HepG2 (cell line): ENCODE measurements at places on chromosomes 7 and 10. TPM values are rescaled to one million over a fixed set of nuclear protein-coding genes. Genes with fewer than 3 reads are reported as not detected.

The PCDH15 gene
- not detected in 2 replicates for polyA plus RNA-seq

The DKK1 gene
- 52.9 and 123 TPM in 2 replicates for polyA plus RNA-seq

The HKDC1 gene
- polyA plus RNA-seq: 8.1 and 10.1 TPM in 2 replicates

The C10orf90 gene
- polyA plus RNA-seq: not detected in 2 replicates

DNA sequence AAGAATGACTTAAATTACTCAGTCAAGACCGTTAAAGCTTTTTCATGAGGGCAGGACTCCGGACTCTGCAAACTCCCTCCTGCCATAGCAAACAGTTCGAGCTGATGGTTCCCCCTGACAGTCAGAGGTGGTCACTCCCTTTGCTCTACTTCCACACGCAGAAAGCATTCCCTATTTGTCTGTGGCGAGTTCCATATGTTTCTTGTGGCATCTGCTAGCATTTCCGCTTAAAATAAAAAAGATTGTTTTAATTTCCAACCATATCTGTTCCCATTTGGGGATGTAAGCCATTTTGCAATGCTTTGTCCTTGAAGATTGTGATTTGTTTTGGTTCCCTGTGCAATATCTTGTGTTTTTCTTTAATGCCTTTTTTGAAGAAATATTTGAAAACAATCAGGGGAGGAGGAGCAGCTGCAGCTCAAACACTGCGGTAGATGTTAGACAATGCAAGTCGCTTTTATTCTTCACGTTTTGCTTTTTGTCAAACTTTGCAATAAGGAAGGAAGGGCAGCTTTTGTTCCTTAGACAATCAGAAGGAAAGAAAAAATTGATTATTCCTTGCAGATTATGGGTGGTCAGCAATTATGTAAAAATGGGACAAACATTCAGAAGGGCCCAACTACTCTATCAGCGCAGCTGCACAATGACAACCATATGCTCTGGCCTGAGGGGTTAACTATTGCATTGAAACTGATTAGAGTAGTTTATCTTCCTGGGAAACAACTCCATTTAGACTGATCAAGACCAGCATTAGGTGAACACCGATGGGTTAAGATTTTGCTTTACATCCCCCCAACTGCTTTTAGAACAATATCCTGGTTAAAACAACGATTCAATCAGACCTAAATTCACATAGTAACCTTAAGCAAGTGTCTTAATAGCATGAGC is 425.8 kb upstream of the NRP1 start:
- H3K4me3 ChIP-seq: no peak overlapping the region
- H3K27me3 ChIP-seq: no peaks in the 10 kb centered on the region
- no peak overlapping the region for H3K27ac ChIP-seq
- peaks cover 11% of the 10 kb centered on the region; the same call in 1 of the 2 replicates for H3K4me1 ChIP-seq

- DNase-seq: no peak
- peaks cover 30% of the 10 kb centered on the region for H3K4me1 ChIP-seq
- H3K36me3 ChIP-seq: peaks cover 11% of the 10 kb centered on the region; the same call in 2 of the 3 replicates
- H3K4me3 ChIP-seq: no peak overlapping the region
- H3K27ac ChIP-seq: no peak overlapping the region
Measured at GRCh38 chr10:118732245-118733165, 22.3 kb downstream of the CACUL1 start.

DNA sequence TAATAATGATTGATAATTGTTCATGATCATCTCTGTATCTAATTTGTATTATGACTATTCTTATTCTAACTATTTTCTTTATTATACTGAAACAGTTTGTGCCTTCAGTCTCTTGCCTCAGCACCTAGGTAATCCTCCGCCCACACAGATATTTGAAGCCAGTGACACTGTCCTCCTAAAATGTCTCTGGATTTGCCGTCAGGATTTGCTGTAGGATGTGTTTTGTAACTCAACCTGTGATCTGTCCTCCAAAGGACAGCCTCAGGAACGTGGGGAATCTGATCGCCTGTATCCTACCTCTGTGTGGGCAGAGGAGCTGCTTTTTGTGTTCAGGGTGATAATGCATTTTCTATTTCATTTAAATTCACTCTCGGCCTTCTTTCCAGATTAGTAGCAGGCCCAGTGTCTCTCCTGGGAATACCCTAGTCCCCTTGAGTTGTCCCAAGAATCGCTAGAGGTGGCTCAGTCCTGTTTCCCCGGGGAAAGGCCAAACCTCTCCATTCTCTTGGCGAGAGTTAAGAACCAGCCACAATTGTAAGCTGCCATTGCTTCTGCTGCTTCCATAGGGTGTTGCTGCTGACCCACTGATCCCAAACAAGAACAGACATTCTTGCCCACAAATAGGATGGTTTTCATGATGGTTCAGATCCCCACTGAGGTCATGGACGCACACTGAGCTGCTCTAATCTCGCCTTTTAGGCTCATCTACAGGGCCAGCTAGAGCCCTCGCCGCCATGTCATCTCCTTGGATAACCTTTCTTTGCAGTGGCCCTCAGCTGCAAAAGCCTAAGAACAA is 136.2 kb upstream of the KCNMA1 start:
- H3K4me1 ChIP-seq: peaks cover 16% of the 10 kb centered on the region
- no peak overlapping the region for H3K27ac ChIP-seq
- H3K27me3 ChIP-seq: no peaks in the 10 kb centered on the region
- no peak overlapping the region for H3K4me3 ChIP-seq

DNA sequence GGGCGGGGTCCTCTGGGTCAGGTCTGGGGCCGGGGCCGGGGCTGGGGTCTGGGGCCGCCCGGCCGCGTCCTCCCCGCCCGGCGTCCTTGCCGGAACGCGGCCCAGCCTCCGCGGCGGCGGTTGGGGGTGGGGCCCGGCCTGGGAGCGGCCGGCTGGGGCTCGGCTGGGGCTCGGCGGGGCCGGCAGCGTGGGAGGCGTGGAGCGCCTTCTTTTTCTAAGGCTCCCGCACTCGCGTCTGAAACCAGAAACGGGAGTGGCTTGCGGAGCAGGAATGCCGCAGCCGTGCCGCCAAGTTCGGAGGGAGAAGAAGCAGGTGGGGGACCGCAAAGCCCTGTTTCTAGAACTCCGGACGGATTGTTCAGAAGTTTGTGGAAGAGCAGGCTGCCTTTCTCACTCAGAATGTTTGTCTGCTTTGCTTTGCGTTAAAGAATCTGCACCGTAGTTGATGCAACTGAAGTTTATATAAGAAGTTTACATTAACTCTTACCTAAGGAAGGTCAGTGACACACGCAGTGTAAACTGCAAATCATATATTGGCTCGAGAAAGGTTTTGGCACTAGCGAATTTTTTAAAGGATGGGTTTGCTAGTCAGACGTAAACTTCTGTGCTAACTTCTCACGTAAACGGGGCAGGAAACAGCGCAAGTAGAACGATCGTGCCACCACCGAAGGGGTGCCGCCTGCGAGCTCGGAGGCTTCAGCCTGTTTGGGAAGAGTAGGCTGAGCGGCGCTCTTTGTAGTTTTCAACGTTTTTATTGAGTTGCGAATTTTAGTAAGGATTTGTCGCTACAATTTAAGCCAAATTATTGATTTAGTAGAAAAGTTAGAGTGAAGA is 729 bp downstream of the DNAJB6 start:
- no peaks in the 10 kb centered on the region; the same call in 2 of the 3 replicates for H3K27me3 ChIP-seq
- peak; percentile 29 for DNase-seq
- peaks cover 58% of the 10 kb centered on the region for H3K4me1 ChIP-seq
- peak overlapping the region; percentile 73 for H3K27ac ChIP-seq
- peak overlapping the region; percentile 82 for H3K4me3 ChIP-seq

GRCh38 chr10:119413093-119413453 is 129.4 kb downstream of the RGS10 start:
- H3K27me3 ChIP-seq: no peaks in the 10 kb centered on the region; the same call in 1 of the 2 replicates
- H3K27ac ChIP-seq: peak overlapping the region; percentile 38
- DNase-seq: no peak
- peaks cover 47% of the 10 kb centered on the region for H3K4me1 ChIP-seq
- H3K36me3 ChIP-seq: no peaks in the 10 kb centered on the region
- no peak overlapping the region for H3K4me3 ChIP-seq

GRCh38 chr10:88253622-88254021 is 329.5 kb downstream of the RNLS start:
- no peak overlapping the region for H3K4me3 ChIP-seq
- 0 out of 3 replicates have a peak, but pooled peaks cover 4% of the 10 kb centered on the region for H3K27me3 ChIP-seq
- no peaks in the 10 kb centered on the region for H3K36me3 ChIP-seq
- no peak overlapping the region for H3K27ac ChIP-seq
- DNase-seq: no peak

- H3K4me1 ChIP-seq: no peaks in the 10 kb centered on the region
- no peaks in the 10 kb centered on the region for H3K27me3 ChIP-seq
- H3K36me3 ChIP-seq: no peaks in the 10 kb centered on the region
- H3K27ac ChIP-seq: no peak overlapping the region
Measured at GRCh38 chr10:116132780-116133399, 140.1 kb downstream of the GFRA1 start.

GRCh38 chr10:6034371-6034770 is 27.8 kb downstream of the IL2RA start:
- peaks cover 28% of the 10 kb centered on the region; the same call in 2 of the 3 replicates for H3K27me3 ChIP-seq
- H3K27ac ChIP-seq: no peak overlapping the region
- H3K36me3 ChIP-seq: no peaks in the 10 kb centered on the region
- H3K4me3 ChIP-seq: no peak overlapping the region
- no peaks in the 10 kb centered on the region for H3K4me1 ChIP-seq

DNA sequence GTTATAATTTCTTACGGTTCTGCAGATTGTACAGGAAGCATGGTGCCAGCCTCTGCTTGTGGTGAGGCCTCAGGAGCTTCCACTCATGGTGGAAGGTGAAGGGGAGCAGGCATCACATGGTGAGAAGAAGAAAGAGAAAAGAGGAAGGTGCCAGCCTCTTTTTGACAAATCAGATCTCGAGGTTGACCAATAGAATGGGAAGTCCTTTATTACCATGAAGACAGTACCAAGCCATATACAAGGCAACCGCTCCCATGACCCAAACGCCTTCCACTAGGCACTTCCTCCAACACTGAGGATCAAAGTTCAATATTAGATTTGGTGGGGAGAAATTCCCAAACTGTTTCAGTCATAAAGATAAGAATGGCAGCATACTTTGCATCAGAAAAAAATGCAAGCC is 502.8 kb downstream of the GLRX3 start:
- H3K4me1 ChIP-seq: no peaks in the 10 kb centered on the region
- H3K36me3 ChIP-seq: no peaks in the 10 kb centered on the region
- DNase-seq: no peak
- no peak overlapping the region for H3K4me3 ChIP-seq
- H3K27ac ChIP-seq: no peak overlapping the region
- H3K27me3 ChIP-seq: no peaks in the 10 kb centered on the region; the same call in 1 of the 2 replicates

DNA sequence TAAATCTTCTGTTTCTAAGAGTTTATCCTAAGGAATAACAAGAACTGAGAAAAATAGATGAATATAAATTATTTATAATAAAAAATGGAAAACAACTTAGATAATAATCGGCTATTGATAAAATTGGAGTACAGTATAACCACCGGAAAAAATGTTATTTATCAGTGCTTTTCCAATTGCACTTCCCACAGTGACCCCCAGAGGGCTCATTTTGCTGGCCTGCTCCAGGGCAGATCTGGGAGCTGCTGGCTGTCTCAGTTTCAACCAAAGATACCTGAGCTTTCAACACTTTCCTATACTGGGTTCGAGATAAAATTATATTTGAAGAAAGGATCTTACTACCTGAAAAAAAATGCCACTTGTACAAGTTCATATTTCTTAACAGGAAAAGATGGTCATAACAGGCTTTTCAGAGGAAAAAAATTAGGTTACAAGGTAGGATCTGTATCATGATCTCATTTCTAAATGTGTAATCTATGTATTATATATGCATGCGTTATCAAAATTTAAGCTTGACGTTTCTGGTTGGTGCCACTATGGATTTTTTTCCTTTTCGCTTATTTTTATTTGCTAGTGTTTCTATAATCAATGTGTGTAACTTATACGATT is 165.7 kb downstream of the NPSR1 start:
- H3K27ac ChIP-seq: no peak overlapping the region
- H3K36me3 ChIP-seq: no peaks in the 10 kb centered on the region
- H3K4me3 ChIP-seq: no peak overlapping the region
- H3K27me3 ChIP-seq: no peaks in the 10 kb centered on the region; the same call in 2 of the 3 replicates
- no peaks in the 10 kb centered on the region for H3K4me1 ChIP-seq

GRCh38 chr7:158539711-158540146 is 47.9 kb downstream of the PTPRN2 start:
- peaks cover 7% of the 10 kb centered on the region; the same call in 1 of the 2 replicates for H3K36me3 ChIP-seq
- no peaks in the 10 kb centered on the region for H3K27me3 ChIP-seq
- no peak for DNase-seq
- no peak overlapping the region for H3K27ac ChIP-seq
- no peak overlapping the region for H3K4me3 ChIP-seq
- H3K4me1 ChIP-seq: peaks cover 46% of the 10 kb centered on the region

DNA sequence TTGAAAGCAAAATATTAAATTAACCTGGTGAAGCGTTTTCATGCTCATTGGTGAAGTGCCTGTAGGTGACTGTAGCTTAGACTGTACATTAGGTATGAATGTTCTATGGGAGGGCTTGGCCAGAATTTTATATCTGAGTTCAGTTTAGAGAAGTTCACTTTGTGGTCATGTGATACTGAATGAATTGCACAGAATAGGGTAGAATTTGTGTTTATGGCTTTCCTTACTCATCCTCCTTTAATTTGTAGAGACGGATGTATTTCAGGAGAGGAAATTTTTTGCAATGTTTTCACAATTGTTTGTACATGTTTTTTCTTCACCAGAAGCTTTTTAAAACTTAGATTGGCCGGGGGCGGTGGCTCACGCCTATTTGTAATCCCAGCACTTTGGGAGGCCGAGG is 32.3 kb downstream of the REEP3 start:
- H3K4me1 ChIP-seq: peaks cover 23% of the 10 kb centered on the region
- no peak overlapping the region for H3K4me3 ChIP-seq
- DNase-seq: no peak
- no peaks in the 10 kb centered on the region for H3K36me3 ChIP-seq
- no peaks in the 10 kb centered on the region for H3K27me3 ChIP-seq
- no peak overlapping the region for H3K27ac ChIP-seq
